ENCODE measurements at places on chromosomes 13 and 19.
A peak's percentile ranks its signal among the peaks of the same experiment; 100 is the strongest.

DNA sequence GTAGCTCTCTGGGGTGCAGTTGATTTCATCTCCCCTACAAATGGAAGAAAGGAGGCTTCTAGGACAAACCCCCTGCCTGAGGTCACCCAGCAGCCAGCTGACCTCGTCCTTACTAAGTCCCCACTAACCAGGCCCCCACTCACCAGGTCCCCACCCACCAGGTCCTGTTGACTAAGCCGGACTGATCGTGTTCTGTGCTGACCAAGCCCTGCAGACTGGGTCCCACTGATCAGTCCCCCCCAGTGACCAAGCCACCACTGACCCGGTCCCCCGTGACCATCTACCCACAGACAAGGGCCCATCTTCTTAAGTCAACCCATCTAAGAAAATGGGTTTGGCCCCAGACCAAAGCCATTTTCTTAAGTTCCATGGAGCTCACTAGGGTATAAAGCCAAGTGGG is 36.8 kb upstream of the TPM4 start:
- no peak for DNase-seq

GRCh38 chr19:31444931-31445330 is 95.7 kb upstream of the TSHZ3 start:
- no peak for DNase-seq

GRCh38 chr13:24313439-24313838 is 4.1 kb downstream of the C1QTNF9 start:
- no peak for DNase-seq

DNA sequence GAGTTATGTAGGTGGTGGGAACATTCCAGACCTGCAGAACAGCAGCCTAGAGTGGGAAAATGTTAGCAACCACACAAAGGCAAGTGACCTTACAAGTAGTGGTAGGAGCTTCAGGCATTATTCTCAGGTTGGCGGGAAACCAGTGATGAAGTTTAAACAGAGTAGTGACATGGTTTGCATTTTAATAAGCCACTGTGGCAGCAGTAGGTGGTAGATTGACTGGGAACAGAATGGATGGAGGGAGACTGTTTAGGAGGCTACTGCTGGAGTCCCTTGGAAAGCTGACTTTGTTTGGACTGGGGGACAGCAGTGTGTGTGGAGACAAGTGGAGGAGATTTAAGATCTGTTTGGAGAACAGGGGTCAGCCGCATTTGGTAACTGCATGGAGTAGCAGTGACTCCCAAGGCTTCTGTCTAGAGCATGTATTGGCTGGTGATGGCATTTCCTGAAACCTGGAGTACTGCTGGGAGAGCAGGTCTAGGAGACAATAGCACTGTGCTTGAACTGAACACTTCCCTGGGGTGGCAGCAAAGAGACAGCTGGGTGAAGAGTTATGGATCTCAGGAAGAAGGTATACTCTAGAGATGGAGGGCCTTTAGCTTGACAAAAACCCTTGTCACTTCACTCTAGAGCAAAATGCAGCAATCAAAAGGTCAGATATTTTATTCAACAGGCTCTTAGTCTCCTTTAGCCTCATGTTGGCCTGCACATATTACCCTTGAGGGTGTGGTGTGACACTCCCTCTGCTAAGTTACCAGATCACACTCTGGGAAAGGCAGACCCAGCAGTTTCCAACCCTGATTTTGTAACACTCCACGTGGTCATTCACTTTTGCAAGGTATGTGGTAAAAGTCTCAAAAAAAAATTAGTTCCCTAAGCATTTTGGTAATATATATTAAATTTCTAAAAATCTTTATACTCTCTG is 70.3 kb downstream of the DHRS12 start:
- DNase-seq: no peak

DNA sequence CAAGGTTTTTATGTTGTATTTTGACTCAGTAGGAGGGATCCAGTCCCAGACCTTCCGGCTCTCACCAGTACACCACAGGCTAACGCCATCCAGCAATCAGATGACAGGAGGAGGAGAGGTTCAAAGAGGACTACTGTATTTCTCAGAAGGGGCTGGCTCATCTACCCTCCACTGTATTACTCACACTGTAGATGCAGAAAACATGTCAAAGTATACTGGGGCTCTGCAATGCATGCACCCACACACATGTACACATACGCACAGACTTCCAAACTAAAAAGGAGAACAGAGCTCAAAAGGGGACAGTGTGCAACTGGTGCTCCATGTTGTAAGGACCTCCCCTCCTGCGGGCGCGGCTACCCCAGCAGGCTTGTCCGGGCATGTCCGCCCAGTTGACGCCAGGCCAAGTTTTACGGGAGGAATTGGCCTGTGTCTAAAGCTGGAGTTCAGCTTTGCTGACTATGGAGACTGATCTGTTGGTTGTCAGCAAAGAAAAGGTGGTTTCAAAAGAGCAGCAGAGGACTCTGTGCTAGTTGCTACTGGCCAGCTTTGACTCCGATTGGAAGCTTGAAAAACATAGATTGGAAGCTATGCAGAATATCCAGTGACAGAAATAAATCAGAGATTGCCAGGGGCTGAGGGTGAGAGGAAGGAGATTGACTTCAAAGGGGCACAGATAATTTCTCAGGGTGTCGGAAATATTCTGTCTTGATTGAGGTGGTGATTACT is 314.2 kb downstream of the DLEU7 start:
- DNase-seq: peak; percentile 80

DNA sequence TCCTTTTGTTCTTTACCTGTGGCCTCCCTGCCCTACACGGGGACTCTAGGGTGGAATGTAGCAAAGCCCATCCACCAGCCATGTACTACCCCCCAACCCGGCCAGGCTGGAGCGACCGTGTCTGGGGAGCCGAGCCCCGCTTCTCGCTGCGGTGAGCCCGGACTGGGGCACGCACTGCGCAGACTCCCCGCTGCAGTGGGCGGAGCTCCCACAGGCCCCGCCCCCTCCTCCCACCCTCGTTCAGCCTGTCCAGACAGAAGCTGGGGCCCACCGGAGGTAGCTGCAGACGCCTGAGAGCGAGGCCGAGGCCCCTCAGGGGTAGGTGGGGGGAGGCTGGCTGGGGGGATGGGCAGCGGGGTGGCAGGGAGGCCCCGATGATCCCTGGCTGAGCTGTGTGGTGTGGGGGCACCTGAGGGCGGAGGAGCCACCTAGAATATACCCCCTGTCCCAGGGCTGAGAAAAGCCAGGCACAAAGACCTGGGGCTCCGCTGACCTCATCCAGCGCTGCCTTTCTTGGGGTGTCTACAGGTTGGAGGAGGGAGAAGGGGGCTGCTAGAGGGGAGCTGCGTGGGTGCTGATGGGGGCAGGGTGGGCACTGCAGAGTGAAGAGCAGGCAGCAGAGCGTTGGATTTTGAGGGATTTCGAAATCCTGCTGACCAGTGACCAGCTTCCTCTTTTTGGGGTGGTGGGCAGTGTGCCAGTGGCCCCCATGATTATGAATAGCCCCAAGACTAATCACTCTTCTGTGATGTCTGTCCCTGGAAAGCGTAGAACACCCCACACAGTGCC is 17.3 kb downstream of the PLD3 start:
- no peak for DNase-seq

- no peak for DNase-seq
Observed at GRCh38 chr19:40235238-40236025, 8.9 kb upstream of the CCNP start.

GRCh38 chr13:101915755-101916107 is 463.3 kb downstream of the ITGBL1 start:
- DNase-seq: peak; percentile 76

GRCh38 chr19:38303517-38304351 is at the start of gene C19orf33:
Gene C19orf33 (plus strand): TSS chr19:38304251. CDS start chr19:38304262, 11 bp downstream.
- DNase-seq: no peak

- DNase-seq: no peak
Observed at GRCh38 chr13:66560991-66561390, 669.1 kb downstream of the PCDH9 start.

All from NCI-H748 treated with DMSO at 0.1 percent for 48 hours (cell line).